ENCODE measurements at places on chromosomes 11 and 22.

DNA sequence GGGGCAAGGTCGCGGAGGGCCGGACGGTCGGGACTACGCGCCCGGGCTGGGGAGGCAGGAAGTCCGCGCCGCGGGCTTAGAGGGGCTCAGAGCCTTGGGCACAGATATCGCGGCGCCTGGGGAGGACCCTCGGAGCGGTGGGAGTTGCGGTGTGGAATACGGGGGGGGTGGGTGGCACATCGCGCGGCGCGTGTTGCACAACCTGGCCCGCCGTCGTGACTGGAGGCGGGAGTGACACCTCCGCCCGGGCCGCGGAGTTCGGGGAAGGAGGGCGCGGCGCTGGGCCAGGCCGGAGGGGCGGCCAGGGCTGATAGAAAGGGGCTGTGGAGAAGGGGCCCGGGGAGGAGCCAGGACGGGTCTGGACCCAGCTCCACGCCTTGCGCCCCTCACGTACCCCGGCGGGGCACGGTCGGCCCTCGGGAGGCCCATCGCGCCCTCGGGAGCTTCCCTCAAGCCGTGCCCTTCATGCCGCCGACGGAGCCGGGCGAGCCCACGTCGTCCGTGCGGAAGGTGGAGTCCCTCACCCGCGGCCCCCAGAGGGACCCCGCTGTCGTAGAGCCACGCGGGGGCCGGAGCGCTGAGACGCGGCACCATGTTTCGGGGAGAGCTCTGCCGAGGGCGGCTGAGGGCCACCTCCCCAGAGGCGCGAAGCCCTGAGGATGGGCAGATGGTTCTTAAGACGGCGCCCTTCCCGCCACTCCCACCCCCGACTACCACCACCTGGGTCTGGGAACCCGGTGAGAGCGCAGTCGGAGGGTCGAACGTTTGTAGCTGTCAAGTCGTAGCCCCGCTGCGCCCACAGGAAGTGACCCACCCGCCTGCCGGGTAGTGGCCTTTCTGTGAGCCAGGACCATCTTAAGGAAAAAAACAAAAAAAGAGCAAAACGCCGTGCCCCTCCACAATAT lies 729 bp downstream of the IL17RA start:
- DNase-seq, result no peak

DNA sequence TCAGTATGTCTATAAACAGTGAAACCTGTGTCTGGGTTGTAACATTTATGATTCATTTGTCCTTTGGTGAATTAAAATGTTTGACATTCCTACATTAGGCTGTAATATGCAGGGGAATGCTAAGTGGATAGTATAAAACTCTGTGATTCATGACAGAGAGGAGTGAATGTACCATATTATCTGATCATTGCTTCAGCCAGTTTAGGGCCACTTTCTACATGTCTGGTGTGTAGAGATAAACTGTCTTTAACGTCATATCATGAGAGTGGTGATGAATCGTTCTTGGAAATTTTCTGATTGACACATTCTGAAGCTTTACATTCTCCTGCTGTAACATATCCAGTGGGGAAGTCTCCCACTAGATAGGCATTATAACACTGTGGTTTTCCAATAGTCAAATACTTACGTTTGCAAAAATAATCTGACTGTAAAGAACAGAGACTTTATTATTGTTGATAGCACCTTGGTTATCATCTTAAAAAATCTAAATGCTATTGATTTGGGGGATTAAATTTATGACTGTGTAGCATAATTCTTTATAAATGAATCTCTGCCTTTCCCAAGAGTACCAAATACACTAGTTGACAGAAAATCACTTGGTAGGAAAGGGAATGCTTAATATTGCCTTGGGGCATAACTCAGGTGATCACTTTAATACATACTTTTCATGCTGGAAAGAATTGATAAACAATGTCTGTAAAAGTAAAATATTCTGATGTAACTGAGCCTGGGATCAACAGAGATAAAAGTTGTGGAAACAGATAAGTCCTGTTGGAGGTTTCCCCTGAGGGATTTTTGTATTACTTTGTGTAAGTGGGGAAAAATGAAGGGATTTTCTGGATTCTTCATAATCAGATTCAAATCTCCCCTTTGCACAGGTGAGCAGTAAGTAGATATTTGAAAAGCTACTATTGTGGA lies 427.9 kb downstream of the JRKL start:
- no peak for DNase-seq

DNA sequence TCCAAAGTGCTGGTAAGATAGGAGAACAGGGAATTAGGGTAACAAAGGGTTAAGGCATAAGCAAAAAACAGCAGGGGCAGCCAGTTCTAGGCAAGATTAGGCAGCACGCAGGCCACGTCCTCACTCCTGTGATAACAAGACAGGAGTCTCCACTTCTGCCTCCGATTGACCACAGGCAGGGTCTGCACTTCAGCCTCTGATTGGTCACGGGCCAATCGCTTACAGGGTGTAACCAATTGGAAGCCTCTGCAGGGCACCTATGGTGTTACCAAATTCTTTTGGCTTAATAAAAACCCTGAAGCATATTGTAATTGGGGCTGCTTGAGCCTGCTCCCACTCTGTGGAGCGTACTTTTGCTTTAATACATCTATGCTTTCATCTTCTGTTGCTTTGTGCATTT lies 12.2 kb upstream of the GSTP1 start:
- no peak for DNase-seq

- DNase-seq, result no peak
Measured at GRCh38 chr22:48748113-48748859, 1079.4 kb downstream of the BRD1 start.

DNA sequence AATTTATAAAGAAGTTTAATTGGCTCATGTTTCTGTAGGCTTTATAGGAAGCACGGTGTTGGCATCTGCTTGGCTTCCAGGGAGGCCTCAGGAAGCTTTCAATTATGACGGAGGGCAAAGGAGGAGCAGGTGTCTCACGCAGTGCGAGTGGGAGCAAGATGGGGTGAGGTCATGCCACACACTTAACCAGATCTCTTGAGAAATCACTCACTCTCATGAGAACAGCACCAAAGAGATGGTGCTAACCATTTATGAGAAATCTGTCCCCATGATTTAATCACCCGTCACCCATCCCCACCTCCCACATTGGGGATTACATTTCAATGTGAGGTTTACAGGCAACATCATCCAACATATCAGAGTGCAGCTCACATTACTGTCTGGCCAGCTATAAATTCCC lies 103.5 kb downstream of the ARHGAP8 start:
- no peak for DNase-seq

All from activated T-helper 1 cell treated with anti-CD3 and anti-CD28 coated beads, Interleukin-2, amount 50 U/mL, for 16 hours (primary cell).